NCI-H446 (cell line): ENCODE measurements at places on chromosomes 13 and 19.

DNA sequence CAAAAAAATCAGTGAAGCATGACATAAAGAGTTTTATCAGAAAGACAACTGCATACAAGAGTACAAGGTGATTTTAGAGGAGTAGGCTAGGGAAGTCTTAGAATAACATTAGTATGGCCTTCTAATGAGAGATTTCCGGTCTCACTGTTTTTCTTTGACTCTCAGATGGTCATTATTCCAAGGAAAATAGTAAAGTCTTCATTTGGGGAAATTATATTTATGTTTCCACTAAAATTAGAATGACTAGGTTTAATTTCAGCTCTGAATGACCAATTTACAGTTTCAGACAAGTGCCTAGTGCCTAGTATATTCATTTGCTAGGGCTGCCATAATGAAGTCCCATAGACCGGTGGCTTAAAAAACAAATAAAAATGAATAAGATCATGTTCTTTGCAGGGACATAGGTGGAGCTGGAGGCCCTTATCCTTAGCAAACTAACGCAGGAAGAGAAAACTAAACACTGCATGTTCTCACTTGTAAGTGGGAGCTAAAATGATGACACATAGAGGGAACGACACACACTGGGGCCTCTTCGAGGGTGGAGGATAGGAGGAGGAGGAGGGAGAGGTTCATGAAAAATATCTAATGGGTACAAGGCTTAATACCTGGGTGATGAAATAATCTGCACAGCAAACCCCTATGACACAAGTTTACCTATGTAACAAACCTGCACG lies 303.1 kb downstream of the PCDH9 start:
- no peak for DNase-seq

DNA sequence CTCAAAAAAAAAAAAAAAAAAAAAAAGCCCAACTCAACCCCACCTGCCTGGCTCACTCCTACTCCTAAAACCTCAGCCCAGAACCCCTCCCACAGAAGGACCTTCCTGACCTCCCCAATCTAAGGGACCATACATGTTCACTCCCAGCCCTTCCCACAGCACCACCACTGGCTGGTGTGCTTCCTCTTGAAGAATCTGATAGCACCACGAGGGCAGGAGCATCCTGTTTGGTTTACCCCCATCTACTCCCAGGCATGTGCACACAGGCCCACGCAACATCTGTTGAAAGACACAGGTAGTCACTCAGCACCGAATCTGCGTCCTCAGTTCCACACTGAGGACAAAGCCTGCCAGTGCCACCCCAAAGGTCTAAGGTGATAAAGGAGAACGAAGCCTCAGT lies 8.2 kb downstream of the LATS2 start:
- DNase-seq = no peak

DNA sequence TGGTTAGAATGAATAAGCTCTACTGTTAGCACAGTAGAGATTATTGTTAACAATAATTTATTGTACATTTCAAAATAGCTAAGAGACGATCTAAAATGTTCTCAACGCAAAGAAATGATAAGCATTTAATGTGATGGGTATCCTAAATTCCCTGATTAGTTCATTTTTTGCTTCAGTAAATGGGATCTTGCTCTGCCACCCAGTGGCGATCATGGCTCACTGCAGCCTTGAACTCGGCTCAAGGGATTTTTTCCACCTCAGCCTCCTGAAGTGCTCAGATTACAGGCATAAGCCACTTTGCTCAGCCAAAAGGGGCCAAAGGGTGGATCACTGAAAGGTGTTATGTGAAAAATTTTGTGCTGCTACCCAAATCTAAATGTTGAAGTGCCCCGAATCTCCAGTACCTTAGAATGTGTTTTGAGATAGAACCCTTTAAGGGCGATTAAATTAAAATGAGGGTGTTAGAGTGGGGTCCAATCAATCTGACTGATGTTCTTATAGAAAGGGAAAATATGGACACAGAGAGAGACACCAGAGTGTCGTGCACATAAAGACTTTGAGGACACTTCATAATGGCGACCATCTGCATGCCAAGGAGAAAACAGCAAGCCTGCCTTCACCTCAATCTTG lies 31.5 kb upstream of the ZNF766 start:
- peak; percentile 42 for DNase-seq

GRCh38 chr19:20038358-20039202 lies 725 bp downstream of the ZNF682 start:
- no peak for DNase-seq

DNA sequence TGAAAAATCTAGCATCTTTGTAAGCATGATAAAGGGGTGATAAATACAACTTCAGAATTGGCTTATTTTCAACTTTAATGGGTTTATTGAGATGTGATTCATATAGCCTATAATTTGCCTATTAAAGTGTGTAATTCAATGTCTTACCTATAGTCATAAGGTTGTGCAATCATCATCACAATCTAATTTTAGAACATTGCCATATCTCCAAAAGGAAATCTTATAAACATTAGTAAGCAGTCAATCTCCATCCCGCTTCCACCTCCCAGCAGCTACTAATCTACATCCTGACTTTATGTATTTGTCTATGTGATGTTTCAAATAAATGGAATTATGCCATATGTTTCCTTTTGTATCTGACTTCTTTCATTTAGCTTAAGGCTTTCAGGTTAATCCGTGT lies 145.2 kb upstream of the KLHL1 start:
- DNase-seq = no peak

DNA sequence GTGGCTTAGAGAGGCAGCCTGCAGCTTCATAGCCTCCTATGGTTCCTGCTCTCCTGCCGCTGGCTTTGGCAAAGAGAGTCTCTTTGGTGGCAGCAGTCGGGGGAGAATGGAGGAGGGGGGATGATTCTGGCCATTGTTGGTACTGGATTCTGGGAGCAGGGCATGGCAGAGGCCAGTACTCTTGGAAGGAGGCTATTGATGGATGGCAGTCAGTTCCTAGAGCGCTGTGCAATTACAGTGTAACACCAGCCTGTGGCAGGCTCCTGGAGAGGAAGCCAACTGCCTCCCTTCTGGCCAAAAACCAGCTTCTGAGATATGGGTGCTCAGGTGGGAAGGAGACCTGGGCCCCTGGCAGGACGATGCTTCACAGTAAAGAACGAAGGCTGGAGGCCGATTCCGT lies 47.9 kb upstream of the TMTC4 start:
- no peak for DNase-seq

- no peak for DNase-seq
Measured at GRCh38 chr13:111262281-111262680, 58.2 kb upstream of the TEX29 start.

DNA sequence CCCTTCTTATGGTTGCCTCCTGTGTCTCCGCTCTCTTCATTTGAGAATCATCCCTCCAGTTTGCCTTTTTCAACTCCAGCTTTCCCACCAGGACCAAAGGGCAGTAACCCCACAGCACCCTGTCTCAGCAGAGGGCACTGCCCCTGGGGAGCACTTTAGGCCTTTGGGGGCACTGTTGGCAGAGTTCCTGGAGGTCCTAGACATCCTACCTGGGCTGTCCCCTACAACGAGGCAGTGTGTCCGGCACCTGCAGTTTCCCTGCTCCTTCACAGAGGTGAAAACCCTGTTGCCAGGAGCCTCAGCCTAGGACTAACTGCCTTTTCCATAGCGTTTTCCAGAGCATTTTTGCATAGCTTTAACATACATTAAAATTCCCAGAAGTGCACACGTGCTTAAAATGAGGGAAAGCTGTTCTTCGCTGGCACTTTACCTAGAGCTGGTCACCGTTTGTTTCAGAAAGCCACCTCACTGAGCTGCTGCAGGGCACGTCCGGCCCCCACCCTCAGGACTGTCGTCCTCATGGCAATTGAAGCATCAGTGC lies 234.9 kb downstream of the TEX29 start:
- no peak for DNase-seq

- peak; percentile 14 for DNase-seq
Measured at GRCh38 chr13:39510316-39510695, 92.7 kb downstream of the LHFPL6 start.

DNA sequence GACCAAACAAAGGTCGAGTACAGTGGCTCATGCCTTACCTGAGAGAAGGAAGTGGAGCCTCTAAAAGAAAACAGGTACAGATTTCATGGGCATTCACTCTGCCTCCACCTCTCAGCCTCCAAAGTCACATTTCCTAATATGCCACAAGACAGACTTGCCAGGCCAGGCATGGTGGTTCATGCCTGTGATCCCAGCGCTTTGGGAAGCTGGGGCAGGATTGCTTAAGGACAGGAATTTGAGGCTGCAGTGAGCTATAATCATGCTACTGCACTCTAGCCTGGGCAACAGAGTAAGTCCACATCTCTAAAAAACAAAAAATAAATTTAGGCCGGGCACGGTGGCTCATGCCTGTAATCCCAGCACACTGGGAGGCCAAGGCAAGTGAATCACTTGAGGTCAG lies 10.9 kb upstream of the DNMT1 start:
- DNase-seq = no peak

- DNase-seq = no peak
Measured at GRCh38 chr19:16516923-16517610, 20.9 kb downstream of the C19orf44 start.

DNA sequence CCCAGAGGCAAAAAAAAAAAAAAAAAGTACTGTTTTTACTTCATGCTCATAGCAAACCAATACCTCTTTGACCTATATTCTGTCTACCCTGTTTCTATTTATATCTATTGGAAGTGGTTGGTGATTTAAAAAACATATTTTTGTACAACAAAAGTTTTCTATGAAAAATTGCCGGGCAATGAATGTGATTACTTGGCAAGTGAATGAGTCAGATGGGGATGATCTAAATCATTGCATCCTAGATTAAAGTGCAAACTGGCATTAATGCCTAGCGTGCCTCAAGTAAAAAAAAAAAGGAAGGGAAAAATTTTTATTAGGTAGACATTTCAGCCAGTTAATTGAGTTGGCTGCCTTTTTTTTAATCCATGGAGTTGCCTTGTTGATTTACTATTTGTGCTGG lies 500.6 kb downstream of the KCTD12 start:
- no peak for DNase-seq

DNA sequence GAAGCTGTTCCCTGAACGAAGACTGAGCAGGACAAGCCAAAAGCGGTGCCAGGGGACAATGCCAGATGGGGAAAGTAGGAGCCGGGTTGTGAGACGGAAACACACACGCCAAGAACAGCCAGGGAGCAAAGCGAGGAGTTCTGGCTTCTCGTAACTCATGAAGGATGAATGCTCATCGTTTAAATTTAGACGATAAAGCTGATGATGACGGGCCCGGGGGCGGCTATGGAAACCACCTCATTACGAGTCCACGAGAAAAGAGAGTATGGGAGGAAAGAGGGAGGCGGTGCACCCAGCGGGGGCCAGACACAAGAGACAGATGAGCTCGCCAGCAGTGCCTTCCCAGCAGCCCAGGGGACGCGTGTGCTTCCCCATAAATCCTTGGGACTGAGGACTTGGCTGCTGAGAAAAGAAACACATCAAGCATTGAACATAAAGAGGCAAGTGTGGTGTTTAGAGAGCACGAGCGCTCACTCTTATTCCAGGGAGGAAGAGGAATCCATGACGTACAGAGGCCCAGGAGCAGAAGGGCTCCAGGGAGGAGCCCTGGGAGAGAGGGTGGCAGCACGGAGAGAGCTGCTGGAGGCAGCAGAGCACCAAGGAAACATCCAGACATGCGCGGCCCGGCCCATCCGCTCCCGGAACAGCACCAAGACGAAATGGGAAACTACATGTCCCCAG lies 70.7 kb downstream of the EPS15L1 start:
- no peak for DNase-seq

- DNase-seq = no peak
Measured at GRCh38 chr19:7986321-7987113, 18.9 kb downstream of the ELAVL1 start.

- DNase-seq = peak; percentile 3
Measured at GRCh38 chr13:56351041-56351440, 789.7 kb upstream of the PRR20A start.

- DNase-seq = no peak
Measured at GRCh38 chr13:95323930-95324662, 22.8 kb upstream of the ABCC4 start.

GRCh38 chr13:100128373-100128772 lies 39.5 kb downstream of the PCCA start:
- no peak for DNase-seq
